ENCODE measurements at places on chromosomes 12 and 14.

DNA sequence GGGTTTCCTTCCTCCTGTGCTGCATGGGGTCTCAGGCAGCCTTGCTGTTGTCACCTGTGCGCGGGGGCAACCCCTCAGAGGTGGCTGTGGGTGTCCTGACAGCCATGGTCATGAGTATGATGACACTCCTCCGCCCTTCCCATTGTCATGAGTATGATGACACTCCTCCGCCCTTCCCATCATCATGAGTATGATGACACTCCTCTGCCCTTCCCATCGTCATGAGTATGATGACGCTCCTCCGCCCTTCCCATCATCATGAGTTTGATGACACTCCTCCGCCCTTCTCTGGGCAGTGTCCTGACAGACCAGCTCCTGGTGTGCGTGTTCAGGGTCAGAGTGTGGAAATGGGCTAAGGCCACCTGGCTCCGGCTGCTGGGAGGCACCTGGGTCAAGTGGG lies 40.0 kb downstream of the FBRSL1 start:
- no peak for DNase-seq

GRCh38 chr14:21256539-21257393 lies 12.5 kb downstream of the HNRNPC start:
- no peak for DNase-seq

GRCh38 chr14:105632010-105632409 lies 105.6 kb downstream of the TMEM121 start:
- no peak for DNase-seq

- peak; percentile 36 for DNase-seq
Measured at GRCh38 chr12:45216230-45216982, 511 bp downstream of the ANO6 start.

DNA sequence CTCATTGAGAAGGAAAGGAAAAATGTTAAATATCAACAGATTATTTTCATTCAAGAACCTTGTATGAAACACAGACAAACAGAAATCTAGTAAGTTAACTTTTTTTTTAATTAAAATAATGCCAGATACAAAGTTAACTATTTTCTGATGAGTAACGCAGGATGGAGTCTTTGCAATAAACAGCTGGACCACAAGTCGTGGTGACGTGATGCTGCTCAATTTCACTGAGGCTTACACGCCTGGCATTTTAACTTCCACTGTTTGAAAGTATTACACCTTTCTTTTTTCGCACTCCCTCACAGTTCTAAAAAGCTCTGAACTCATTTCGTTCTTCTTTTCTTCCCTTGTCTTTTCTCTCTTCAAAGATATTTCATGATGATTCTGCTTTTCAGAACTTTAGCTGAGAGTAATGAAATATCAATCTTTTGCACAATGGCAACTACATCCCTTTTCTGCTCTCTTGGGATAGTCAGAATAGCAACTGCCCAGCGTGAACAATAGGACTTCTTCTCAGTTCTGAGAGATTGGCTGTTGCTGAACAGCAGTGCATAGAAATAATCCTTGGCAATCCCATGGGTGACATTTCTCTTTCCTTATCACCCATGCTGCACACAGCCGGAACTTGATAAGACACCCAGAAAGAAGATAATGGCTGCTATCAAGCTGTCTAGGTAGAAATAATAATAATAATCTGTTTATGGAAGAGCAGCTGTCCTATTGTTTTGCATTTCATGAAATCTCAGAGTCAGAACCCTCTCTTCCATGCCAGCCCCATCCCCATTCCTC lies 160.5 kb downstream of the BTG1 start:
- no peak for DNase-seq

DNA sequence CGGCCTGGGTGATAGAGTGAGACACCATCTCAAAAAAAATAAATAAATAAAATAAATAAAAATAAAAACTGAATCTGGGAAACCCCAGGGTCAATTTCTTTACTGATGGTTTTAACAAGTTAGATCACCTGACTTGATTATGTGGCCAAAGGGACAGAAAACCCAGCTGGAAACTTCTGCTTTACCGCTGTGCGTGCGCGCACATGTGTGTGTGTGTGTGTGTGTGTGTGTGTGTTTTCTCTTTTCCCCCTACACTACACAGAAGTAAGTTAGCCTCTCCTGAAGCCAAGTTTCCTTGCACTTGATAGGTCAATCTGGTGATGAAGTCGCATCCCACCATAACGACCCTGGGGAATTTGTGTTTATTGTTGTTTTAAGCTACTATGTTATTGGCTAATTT lies 105.3 kb upstream of the AMN1 start:
- no peak for DNase-seq

DNA sequence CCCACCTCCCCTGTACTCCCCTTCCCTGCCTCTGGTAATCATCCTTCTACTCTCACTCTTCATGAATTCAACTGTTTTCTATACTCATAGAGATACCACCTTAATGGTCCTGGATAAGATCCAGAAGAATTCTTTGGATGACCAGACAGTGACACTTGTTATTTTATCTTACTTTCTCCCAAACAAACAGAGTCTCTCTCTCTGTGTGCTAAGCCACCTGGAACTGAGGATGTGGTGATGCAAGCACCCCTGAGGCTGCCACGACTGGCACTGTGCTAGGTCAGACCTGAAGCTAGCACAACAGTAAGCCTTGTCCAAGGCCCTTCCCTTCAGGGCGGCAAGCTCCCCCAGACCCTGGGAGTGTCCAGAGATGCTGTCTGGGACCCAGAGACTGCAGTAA lies 250.2 kb downstream of the C12orf50 start:
- peak; percentile 32 for DNase-seq

- DNase-seq = no peak
Measured at GRCh38 chr12:27969624-27970400, 2.7 kb downstream of the PTHLH start.

- no peak for DNase-seq
Measured at GRCh38 chr12:94819011-94819410, 168.7 kb upstream of the TMCC3 start.

DNA sequence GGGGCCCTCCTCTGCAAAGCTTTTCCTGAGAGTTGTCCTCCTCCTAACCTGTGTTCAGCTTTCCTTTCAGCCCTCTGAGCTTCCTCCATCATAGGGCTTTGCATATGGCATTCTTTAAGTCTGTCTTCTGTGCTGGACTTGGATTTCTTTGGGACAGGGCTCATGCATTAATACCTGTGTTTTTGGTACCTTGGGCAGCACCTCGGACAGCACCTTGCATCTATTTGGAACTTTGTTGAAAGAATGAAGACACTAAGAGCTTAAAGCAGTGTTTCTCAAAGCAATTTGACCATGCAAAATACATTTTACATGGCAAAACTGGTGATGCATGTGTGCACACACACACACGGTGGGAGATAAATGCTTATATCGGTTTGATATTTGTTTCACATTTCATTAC lies 115.0 kb upstream of the SRRM4 start:
- DNase-seq = no peak

DNA sequence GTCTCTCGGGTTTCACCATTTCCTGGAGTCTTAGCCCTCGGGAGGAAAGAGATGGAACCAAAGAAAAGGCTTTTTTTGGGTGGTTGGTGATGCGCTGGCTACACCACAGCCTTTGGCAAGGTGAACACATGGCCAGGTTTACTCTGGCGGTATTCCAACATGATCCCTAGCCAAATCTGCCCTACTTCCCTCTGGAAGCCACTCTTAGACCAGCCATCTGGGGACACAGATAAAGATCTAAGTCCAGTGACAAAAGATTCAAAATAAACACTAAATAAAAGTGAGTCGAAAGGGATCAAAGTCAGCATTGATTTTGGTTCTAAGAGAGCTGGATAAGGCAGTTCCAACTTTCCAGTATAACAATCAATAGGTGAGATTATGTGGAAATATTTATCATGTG lies 694.5 kb downstream of the VRK1 start:
- DNase-seq = no peak

DNA sequence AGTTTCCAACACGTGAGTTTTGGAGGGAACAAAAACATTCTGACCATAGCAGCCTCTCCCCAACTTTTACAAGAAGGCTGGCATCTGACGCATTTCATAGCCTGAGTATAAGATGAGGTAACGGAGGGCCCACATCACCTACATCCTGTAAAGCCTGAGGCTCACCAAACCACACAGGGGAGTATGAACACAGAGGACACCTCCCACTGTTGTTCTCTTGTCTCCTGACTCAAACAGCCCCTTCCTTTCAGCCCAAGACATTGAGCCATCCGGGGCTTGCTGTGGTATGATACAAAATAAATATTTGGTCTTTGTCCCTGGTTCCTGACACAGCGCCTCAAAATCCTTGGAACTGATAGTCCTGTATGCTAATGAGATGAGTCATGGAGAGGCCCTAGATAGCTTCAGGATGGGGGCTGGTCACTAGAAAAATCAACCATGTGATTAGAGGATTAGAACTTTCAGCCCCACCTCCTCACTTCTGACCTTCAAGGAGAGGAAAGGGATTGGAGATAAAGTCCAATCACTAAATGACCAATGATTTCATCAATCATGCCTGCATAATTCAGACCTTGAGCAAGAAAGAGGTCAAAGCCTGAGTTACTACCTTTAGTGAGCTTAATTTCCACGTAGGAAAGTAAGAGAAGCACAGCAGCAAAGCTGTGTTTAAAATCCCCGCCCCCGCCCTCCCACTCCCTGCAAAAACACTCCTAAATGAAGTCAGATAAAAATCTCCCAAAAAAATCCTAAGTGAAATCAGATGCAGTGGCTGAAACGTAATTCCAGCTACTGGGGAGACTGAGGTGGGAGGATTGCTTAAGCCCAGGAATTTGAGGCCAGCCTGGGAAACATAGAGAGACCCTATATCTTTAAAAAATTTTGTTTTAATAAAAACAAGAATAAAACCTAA lies 236.4 kb downstream of the PCNX1 start:
- peak; percentile 100 for DNase-seq

- DNase-seq = peak; percentile 11
Measured at GRCh38 chr14:99807413-99808153, 14.4 kb downstream of the EML1 start.

DNA sequence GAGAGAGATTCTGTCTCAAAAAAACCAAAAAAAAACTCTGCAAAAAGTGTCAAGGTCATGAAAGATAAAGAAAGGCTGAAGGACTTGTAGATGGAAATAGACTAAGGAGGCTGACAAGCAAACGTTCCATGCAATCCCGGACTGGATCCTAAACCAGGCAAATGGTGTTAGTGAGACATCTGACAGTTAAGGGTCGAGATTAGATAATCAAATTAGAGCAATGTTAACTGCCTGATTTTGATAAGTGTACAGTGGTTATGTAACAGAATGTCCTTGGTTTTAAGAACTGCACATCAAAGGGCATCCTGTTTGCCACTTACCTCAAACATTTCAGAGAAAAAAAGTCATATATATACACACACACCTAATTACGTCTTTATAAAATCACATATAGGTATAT lies 3.5 kb upstream of the RAN start:
- no peak for DNase-seq

- no peak for DNase-seq
Measured at GRCh38 chr14:77082356-77082755, 15.7 kb upstream of the CIPC start.

GRCh38 chr12:47591795-47592194 lies 114.0 kb downstream of the RPAP3 start:
- DNase-seq = no peak

- peak; percentile 94 for DNase-seq
Measured at GRCh38 chr12:38904537-38905479, 583 bp downstream of the CPNE8 start.

DNA sequence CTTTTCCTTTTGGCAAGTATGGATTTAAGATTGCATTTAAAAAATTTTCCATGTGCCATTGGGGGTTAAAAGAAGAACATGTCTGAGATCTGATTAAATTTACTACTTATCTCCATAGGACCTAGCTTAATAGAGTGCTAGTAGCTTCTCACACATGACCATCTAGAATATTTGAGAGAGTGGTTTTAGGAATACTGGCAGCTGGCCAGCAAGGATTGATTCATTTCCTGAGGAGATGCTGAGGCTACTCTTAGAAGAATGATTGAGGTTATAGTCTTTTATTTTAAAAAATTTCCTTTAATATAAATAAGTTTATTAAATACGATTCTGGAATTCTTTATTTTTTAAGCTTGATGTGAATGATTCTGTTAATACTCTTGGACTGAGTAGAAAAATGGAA lies 56.2 kb downstream of the MIPOL1 start:
- DNase-seq = peak; percentile 76

GRCh38 chr12:62771828-62772227 lies 163.1 kb downstream of the PPM1H start:
- DNase-seq = no peak

GRCh38 chr12:45166056-45166455 lies 49.8 kb upstream of the ANO6 start:
- DNase-seq = no peak

- DNase-seq = peak; percentile 78
Measured at GRCh38 chr12:24045816-24046257, 96.4 kb upstream of the SOX5 start.

DNA sequence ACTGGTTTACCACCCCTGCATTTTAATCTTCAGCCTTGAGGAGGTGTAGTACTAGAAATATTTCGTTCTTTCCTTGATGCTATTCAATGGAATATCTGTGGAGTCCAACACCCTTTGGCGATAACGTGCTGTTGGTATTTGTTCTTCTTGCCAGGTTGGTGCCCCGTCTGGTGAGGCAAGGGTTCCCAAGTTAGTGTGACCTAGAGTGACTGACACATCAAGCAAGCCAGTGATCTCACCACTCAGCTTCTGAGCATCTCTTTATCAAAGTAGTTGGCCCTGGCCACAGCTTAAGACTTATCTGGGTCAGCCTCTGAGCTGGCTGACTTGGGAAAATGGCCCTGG lies 60.2 kb downstream of the PLXNC1 start:
- DNase-seq = no peak

DNA sequence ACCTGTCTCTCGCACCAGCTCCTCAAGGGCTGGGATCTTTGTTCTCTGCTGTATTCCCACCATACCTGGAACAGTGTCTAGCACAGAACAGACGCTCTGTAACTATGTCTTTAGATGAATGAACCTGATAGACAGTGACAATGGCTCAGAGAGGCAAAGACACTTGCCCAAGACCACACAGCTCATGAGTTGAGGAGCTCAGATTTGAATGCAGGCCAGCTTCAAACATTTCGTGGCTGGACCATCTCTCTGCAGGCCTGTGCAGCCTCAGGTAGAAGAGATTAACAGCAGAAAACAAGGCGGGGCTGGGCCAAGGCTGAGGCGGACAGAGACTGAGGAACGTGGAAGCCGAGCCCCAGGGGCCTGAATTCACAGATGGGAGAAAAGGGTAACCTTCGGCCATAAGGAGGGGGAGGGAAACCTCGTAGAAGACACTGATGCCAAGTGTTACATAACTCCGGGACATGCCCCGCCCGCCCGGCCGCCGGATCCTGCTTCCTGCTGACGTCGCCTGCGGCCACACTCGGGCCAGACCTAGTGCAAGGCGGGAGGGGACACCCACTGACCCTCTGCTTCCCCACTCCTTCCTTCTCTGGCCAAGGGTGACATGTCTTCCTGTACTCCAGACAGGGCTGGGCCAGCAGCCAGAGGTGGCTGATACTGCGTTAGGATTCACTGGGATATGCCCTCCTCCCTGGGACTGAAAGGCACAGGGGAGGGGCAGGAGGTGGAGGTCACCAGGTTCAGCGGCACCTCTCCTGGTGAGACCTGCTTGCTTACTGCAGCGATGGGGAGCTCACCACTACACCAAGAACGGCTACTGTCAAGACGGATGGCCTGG lies 86.8 kb downstream of the RFLNA start:
- DNase-seq = peak; percentile 76

GRCh38 chr12:41536813-41537490 lies 348.8 kb downstream of the PDZRN4 start:
- DNase-seq = no peak

Measured in HT1080 (cell line).